ENCODE measurements at places on chromosomes 6 and 20.

GRCh38 chr6:105642708-105643107, 239.8 kb upstream of the PREP start:
- no peak for DNase-seq

- DNase-seq = peak; percentile 44
Measured at GRCh38 chr6:38436726-38437465, 202.8 kb downstream of the BTBD9 start.

DNA sequence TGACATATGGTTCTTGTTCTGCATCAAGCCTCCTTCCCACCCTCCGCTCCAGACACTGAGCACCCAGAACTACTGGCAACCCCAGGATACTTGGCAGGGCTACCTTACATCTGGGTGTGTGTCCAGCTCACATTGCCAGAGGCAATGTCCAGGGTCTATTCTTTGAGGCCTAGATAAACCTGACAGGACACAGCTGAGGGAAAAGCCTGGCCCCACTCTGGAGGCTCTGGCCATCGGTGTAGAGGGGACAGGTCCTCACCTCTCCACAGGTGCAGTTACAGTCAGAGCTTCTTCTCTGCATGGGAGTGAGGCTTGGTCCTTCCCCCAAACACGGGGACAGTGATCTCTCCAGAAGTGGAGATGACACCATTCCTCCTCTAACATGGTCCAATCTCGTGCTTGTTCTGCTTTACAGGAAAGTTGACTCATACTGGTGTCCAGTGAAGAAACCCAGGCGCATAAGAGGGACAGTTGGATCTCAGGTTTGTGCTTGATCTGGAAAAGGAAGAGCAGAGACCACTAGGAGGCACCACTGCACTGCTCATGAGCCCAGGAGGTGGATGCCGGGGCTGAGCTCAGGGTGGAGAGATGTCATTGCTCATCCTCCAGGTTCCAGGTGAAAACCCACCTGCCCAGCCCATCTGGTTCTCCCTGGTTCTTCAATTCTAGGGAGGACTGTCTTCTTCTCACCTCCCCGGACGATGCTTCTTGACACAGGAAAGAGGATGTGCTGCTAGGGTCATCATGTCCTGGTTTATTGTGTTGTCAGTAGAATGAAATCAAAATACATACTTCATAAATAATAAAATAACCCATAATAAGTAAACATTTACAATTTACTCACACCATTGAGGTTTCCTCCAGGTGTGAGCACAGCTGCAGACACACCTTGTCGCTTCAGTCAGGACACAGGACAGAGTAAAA, 14.7 kb downstream of the HLA-F start:
- DNase-seq = peak; percentile 69

DNA sequence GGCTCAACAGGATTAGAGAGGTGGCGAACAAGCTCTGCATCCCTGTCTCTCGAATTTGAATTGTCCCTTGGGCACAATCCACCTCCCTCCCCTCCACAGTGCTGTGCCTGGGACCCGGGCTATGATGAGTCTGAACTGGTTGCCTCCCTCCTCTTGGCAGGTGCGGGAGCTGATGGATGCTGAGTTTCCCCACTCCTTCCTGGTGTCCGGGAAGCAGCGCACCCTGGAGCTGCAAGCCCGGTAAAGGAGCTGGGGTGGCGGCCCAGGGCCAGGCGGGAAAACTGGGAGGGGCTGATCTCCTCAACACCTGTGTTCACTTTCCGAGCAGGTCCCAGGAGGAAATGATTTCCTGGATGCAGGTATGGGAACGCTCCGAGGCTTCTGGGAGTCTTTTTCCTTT, 14.9 kb downstream of the FGD2 start:
- no peak for DNase-seq

- no peak for DNase-seq
Measured at GRCh38 chr6:110043366-110043994, 65.4 kb downstream of the GPR6 start.

- DNase-seq = peak; percentile 56
Measured at GRCh38 chr20:10672624-10673127, 1.1 kb downstream of the JAG1 start.

- DNase-seq = peak; percentile 18
Measured at GRCh38 chr6:121771937-121772720, 336.7 kb downstream of the GJA1 start.

GRCh38 chr20:38715646-38716045, 8.6 kb upstream of the SLC32A1 start:
- no peak for DNase-seq

DNA sequence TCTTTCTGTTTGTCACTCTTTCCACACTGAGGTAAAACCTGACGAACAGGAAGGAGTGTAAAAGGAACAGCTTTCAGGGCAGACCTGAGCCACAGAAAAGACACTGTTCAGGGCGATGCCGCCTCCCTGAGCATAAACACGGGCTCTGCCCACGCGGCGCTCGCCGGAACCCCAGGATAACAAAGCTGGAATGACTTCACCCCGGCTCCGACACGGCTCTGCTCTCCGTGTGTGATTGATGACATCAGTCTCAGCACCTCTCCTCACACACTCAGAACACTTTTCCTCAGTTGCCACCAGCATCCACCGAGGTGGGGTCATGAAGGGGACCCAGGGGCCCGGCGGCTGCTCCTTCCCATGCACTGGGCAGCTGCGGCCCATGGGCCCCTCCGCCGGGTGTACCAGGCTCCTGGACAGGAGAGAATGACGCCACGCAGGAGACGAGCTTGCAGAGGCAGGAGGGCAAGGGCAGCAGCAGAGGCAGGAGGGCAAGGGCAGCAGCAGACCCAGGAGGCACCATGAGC, 43.6 kb downstream of the DLL1 start:
- DNase-seq = no peak

- DNase-seq = peak; percentile 23
Measured at GRCh38 chr6:159169557-159170332, 545 bp downstream of the FNDC1 start.

DNA sequence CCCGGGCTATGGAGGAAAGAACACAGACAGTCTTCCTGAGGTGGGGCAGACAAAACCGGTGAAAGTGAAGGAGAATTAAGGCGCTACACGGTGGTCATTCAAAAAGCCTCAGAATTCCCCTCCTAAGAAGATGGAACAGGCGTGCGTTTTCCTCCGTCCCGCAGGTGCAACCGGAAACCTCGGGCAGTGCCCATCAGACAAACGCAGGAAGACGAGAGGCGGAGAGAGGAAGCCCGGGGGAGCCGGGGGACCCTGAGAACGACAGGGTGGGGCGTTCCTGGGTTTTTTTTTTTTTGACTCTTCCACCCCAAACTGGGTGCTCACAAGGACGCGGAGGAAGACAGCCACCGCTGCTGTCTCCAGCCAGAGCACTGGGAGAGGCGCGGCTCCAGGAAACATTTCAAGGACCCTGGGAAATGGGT, 25.4 kb downstream of the TTLL2 start:
- no peak for DNase-seq

DNA sequence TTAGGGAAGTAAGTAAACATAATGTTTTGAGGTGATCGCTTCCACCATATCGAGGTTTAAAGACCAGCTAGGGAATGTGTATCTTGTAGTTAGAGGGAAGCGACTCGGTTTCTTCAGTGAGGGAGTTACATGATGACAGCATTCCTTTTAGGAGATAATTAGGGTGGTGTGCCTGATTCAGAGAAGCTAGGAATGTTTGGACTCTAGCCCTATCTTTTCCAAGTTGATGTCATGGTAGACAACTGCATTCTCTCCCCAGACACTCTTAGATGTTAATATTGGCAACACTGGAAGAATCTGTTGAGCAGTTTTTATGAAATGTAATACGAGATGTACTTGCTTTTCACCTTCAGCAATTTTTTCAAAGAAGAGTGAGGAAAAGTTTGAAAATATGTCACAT, 12.9 kb upstream of the HIVEP1 start:
- no peak for DNase-seq

DNA sequence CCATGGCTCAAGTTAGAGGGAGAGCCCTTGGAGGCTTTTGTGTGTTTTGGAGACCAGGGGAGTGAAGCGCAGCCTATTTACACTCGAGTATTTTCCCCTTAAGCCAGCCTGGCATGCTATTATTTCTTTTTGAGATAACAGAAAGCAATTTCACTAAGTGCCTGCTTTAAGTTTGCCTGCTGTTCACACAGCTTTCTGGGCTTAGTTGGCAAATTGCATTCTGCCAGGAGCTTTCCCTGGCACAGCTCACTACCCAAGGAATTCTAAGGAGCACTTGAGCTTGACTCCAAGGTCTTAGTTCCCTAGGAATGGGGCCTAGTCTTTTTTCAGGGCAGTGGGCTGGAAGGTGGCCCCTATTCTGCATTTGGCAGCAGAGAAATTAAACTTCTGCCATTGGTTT, 19.0 kb upstream of the ASXL1 start:
- DNase-seq = no peak

DNA sequence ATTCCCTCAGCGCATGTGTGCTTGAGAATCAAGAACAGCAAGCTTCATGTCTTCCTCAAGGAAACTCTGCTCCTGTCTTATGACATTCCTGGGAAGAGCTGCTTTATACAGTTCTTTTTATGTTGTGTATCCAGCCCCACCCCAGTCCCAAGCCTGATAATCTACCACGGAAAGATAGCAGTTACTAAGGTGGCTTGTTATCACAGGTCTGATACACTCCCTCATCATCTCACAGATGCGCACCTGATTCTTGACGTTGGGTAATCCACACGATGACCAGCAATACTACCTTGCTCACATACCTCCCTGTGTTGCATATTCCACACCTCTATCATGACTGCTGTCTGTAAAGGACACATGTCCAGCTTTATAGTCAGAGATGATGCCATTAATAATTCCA, 3.2 kb downstream of the NHLRC1 start:
- DNase-seq = no peak

- DNase-seq = no peak
Measured at GRCh38 chr6:106199331-106199730, 113.2 kb downstream of the PRDM1 start.

DNA sequence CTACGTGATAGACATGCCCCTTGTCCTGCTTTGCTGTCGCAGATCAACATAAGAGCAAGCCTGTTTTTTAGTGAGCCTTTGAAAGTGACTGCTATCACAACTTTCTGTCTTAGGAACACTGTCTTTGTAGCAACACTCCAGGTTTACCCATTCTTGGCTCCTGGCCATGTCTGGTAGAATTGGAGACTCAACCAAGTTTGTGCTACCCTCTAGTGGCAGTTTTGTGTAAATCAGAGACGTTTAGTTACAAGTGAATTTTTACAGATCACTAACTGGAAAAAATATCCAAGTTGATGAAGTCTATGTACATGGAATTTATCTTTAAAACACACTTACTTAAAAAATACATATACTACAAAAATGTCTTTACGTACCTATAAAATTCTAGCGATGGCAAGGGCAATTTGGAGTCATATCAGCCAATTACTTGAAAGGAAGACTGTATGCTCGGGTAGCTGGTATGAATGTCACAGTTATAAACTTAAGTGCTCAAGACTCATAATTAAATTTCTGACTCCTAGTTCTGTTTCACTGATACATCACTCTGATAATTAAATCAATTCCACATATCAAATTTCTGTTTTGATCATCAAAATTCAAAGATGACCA, 101.4 kb downstream of the ADGB start:
- peak; percentile 55 for DNase-seq

- peak; percentile 43 for DNase-seq
Measured at GRCh38 chr6:138004430-138005287, 102.6 kb downstream of the PERP start.

- DNase-seq = no peak
Measured at GRCh38 chr6:126188279-126188909, 151.5 kb upstream of the CENPW start.

- DNase-seq = no peak
Measured at GRCh38 chr6:151807513-151808370, at the start of gene ESR1. ESR1 (plus strand) TSS chr6:151807682; CDS start chr6:151807913, 231 bp downstream.

GRCh38 chr20:286508-286907, 4.0 kb downstream of the C20orf96 start:
- no peak for DNase-seq

Measured in activated CD4-positive, alpha-beta T cell treated with anti-CD3 and anti-CD28 coated beads, Interleukin-10, Interleukin-2, amounts not matched to agents 100 ng/mL and 50 ng/mL, durations not matched to agents 16 hours and 8 hours (primary cell).